ENCODE measurements at places on chromosomes 2 and 18. TPM values are rescaled to one million over a fixed set of nuclear protein-coding genes. Genes with fewer than 3 reads are reported as not detected.

The TSPYL6 gene
- not detected for total RNA-seq

The REG1B gene
- total RNA-seq, result not detected

DNA sequence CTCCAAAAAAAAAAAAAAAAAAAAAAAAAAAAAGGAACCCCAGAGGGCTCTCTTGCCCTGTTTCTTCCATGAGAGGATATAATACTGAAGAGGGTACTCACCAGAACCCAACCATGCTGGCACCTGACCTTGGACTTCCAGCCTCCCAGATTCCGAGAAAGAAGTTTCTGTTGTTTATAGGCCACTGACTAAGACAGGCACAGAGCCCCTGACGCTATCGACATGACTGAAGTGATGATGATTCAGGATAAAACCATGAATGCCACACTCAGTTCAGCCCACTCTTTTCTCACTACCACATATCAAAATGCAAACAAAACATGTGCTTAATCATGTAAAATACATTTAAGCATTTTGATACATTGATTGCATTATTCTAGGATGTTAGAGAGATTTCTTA, 66.1 kb upstream of the CDCA7 start:
- DNase-seq, result no peak

DNA sequence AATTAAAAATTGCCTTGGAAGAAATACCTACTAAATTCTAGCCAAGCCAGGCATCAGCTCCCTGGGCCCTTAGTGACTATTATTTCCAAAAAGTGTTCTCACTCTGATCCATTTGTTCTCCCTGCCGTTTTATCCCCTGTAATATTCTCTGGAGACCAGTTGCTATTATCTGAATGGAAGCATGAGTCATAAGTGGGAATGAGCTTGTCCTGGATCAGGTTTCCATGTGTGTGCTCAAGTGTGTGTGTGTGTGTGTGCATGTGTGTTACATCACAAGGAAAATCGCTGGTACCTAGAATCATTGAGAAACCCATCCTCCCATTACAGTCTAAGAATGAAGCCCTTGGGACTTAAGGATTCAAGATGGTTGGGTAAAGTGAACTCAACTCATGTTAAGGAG, 130.3 kb upstream of the CXCR4 start:
- no peak for DNase-seq

DNA sequence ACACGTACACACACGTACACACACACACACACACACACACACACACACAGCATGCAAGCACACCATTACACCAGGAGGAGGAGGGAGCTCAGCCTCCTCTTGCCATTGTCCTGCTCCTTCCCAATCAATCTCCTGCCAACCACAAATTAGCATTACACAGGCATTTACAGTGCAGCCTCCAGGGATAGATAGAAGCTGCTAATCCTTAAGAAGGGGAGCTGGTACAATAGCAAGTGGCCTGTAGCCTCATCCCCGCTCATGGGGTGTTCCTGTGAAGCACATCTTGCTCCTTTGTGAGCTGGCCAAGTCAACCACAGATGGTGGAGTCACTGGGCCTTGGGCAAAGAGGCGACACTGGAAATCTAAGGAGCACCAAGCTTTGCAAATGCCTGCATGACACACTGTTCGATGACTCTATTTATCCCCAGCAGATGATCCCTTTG, 110.3 kb upstream of the PKDCC start:
- no peak for DNase-seq

DNA sequence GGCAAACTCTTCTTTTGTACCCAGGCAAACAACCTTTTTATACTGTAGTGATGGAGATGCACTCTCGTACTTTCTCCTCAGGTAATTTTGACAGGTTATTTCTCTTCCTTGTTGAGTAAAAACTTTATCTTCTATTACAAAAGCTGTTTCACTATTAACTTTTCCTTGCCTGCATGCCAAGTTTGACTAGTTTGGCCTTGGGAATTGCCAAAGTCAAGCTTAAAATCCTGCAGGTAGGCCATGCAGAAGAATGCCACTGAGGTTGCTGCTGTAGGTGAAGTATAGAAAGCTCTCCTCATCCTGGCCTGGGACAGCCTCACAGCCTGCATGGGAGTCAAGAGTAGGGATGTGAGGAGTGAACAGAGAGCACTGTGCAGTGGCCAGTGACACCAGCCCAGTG, 1293.5 kb upstream of the CHAC2 start:
- DNase-seq, result no peak
